ENCODE measurements at places on chromosomes 2 and 18.

DNA sequence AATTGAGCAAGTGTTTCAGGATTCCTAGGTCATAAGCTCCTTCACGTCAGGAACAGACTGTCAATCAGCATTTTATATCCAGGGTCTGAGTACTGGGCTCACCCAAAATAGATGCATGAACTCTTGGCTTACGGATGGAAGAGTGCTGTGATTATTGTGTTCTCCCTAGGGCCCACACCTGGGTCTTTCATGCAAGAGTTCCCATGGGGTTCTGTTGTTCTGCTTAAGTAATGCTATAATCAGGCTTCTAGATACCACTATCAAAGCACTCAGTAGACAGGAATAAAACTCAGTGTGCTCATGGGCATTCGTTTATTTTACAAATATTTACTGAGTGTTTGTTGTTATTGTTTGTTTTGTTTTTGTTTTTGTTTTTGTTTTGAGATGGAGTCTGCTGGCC, 46.4 kb upstream of the PMAIP1 start:
- no peak for DNase-seq

- no peak for DNase-seq
These were observed 71.0 kb upstream of the RFX8 start for GRCh38 chr2:101545950-101546349.

- no peak for DNase-seq
These were observed 99.6 kb downstream of the ATAD2B start for GRCh38 chr2:23827287-23827686.

DNA sequence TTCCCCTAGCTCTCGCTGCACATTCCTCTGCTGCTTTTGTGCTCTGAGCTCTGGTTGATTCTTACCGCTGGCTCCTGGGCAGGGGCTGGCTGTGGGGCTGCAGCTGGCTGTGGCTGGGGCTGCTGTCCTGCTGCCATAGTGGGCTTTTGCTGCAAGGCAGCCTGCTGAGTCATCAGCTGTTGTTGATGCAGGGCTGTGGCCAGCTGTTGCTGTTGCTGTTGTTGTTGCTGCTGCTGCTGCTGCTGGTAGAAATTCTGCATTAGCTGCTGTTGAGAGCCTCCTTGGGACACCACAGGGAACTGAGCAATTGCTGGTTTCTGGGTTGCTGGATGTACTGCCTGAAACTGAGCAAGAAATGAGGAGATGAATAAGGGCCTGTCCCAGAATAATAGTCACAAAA, 77.2 kb upstream of the NFU1 start:
- peak; percentile 63 for DNase-seq

- DNase-seq = no peak
These were observed 64.7 kb upstream of the EDAR start for GRCh38 chr2:109053716-109054115.

GRCh38 chr18:23405636-23406035, 47.5 kb upstream of the RIOK3 start:
- no peak for DNase-seq

DNA sequence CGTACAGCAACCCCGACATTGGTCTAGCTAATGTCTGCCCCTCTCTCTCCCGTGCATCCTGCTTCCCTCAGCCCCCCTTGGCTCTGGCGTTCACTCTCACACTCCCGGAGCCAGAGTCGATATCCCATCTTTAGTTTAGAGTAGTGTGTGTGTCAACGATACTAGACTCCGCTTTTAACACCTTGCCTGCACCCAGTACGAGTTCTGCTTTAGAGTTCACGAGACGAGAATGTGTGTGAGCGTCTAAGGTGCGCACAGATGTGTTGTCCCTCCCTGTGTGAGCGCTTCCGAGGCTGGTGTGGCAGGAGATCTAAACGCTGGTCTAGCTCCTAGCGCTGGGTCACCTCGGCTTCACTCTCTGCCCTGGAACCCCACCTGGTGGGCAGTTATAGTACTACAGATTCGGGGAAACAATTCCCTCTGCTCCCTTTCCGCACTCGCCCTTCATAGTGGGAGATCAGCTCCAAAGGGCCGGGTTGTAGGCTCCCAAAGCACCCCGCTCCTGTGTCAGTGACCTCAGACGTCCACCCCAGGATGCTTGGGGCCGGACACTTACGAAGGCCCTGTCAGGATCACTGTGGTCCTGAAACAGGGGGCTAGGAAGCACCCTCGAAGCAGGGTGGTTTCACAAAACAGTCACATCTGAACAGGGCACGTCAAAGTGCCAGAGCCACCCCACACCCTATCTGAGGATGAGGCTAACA, 2.6 kb upstream of the CYP26B1 start:
- peak; percentile 59 for DNase-seq

GRCh38 chr18:13548966-13549879, 177.1 kb downstream of the FAM210A start:
- DNase-seq = no peak

DNA sequence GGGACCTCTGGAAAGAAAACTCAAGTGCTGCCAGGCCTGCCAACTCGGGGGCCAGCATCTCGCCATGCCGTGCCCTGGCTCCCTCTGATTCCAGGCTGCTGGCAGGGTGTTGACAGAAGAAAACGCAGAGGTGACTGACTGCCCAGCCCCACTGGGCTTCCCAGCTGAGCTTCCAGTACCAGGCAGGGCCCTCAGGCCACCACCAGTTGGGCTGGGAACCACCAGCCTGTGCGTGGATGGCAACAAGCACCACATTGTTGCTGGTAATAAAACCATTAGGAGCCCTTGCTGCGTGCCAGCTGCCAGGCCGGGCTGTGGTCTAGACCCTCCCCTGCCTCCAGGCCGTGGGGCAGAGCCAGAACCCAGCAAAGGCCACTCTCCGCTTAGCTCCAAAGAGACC, 9.2 kb downstream of the DNMT3A start:
- no peak for DNase-seq

DNA sequence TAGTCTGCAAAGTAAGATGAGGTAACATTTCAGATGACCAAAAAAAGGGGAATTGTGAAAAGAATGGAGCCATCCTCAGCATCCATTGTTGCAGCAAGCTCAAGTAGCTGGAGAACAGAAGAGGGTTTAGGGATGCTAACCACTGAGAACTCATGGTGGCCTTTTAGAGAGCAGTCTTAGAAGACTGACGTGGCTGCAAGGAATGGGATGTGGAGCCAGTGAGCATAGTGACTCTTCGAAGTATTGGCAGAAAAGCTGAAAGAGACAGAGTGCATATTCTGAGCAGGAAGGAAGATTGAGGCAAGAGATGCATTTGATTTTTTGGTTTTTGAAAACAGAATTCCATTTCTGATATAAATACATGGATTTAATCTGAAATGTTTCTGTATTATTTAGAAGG, 151.2 kb downstream of the UBE2E3 start:
- DNase-seq = no peak

GRCh38 chr2:36480028-36480427, 117.9 kb downstream of the FEZ2 start:
- no peak for DNase-seq

DNA sequence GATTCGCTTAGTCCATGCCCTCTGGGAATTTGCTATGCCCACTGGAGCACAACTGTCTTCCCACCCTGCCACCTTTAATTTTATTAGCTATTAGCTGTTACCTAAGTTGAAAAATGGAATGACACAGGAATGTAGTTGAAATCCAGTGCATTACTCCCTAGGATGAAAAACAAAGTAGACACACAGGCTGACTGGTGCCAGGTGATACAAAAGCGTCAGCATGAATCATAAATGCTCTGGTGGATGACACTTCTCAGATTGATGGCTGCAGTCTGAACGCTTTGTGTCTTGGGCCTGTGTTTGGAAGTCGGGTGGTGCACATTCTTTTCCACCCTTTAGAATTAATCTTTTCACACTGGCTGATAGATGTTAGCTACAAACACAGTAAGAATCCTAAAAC, 802.0 kb downstream of the DCC start:
- DNase-seq = no peak

DNA sequence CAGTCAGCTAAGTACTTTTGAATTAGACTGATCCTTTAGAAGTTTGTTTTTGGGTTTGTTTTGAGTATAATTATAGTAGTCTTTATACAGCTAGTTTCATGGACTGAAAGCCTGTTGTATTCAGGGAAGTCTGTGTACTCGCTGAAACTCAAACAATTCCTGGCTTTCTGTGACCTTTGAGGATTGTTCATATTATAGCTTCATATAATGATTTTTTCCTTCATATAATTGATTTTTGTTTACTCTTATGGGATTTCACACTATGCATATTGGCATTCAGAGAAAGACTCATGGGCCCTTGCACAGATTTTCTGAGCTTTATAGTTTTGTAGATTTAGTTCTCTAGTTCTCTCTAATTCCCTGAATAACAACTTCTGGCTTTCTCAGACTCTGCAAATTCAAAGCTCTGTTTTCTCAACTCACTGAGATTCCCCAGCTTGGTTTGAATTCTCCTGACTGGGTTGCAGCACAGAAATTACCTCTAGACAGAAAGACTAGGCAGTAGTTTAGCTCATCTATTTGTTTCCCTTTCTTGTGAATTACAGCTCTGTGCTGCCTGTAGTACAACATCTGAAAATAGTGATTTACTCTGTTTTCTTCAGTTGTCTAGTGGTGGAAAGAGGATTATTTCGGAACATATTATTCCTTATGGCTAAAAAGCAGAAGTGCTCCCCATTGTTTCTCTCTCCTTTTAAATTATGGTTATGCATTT, 495.9 kb upstream of the CNTNAP5 start:
- no peak for DNase-seq

GRCh38 chr18:67730886-67731285, 214.4 kb upstream of the DSEL start:
- DNase-seq = peak; percentile 80

DNA sequence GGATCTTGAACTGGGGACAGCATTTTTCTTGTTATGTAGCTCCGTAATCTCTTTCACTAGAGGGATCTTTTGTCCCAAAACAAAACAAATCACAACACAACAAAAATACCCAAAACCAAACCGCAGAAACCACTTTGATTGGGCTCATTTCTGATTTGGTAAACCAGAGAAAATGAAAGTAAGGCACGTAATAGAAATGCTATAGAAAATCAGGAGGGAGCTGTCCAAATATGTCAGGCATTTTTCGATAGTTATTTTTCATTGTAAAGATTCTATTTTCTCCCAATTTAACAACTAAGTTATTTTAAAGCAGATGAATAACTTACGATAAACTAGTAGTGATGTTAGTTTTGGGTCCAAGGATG, 406.5 kb downstream of the XIRP2 start:
- DNase-seq = no peak

DNA sequence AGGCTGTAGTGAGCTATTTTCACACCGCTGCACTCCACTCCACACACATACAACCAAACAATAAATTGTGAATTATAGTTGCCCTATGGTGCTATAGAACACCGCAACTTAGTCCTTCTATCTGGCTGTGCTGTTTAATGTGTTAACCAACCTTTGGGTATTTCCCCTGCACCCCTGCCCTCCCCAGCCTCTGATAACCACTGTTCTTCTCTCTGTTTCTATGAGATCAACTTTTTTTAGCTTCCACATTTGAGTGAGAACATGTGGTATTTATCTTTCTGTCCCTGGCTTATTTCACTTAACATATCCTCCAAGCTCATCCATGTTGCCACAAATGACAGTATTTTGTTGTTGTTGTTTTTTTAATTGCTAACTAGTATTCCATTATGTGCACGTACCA, 32.5 kb downstream of the TET3 start:
- no peak for DNase-seq

DNA sequence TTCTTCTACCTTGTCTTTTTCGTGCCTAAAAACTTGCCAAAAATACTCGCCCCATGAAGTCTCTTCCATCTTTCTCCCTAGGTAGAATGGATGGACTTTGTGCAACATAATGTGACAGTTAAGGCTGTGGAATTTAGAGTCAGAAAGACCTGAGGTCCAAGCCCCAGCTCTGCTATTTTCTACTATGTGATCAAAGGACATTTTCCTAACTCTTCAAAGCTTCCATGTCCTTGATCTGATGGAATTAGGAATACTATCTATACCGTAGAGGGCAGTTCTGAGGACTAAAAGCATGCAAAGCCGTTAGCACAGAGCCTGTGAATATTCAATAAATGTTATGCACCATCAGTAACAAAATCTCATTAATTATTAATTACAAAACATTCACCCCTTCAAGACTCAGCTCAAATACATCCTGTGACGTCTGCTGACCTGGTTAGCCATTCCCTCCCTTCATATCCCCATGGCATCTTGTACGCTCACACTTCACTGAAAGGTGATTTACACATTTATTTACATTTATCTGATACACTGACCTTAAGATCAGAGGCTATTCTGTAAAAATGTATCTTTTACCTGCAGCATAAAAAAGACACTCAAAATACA, 15.1 kb downstream of the IWS1 start:
- DNase-seq = no peak

- no peak for DNase-seq
These were observed 96.8 kb downstream of the CAPN13 start for GRCh38 chr2:30710461-30710860.

- DNase-seq = no peak
These were observed 29.7 kb downstream of the CCDC141 start for GRCh38 chr2:179020156-179020750.

DNA sequence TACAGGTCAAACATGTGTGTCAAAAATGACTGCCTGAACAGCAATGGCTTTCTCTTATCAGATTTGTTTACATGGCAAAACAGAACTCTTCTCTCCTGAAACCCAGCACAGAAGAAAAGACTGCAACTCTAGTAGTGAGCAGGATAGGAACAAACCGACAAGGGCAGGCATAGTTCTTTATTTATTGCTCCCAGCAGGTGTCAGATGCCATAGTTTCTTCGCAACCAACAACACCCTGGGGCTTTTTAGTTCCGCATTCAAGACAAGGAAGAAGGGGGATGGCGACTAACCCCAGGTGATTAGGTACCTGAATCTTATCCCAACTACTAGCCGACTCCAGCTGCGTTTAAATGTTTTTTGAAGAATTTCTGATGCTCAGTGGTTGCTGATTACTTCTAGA, 367.5 kb upstream of the FIGN start:
- no peak for DNase-seq

GRCh38 chr18:39622431-39622830, 2056.8 kb upstream of the CELF4 start:
- no peak for DNase-seq

DNA sequence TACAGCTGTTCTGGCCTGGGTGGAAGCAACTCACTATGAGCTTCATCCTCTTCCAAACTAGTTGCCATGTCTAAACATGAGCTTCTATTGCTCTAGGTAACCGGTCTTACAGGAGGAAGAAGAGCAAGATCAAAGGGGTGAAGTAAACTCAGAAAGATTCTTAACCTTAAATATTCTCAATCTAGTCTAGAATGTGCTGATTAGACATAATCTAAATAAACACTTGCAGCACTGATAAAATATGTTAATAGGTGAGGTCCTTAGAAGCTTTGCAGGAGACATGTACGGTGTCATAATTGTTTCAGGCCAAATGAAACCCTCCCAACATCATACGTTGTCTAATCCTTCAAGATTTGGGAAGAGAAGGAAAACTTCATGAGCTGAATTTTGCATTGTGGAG, 431.6 kb upstream of the FSHR start:
- no peak for DNase-seq

DNA sequence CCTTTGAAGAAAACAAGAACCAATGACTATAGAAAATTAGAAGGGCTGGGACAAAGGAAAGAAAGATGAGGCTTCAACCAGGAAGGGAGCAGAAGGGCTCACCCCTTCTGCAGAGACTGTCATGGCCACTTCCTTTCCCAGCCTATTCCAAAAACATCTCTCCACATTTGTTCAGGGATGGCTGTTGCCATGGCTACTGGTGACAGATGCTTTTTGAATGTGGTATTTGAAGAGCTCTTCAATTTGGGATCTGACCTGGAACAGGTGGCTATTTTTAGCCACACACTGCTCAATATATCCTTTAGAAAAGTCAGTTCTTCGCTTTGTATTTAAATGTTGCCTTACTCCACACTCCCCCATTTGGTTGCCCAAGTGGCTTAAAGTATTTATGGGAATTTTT, 64.1 kb upstream of the LCLAT1 start:
- no peak for DNase-seq

- DNase-seq = no peak
These were observed at the start of gene KHK for GRCh38 chr2:27086724-27087593. Gene KHK (plus strand): TSS chr2:27086772. CDS start chr2:27087260, 488 bp downstream.
